ENCODE measurements at places on chromosomes 12 and 14.

- DNase-seq = no peak
These were observed 1.5 kb downstream of the BMAL2 start for GRCh38 chr12:27334042-27334720.

GRCh38 chr12:120247183-120247582 lies 18.3 kb downstream of the PXN start:
- no peak for DNase-seq

DNA sequence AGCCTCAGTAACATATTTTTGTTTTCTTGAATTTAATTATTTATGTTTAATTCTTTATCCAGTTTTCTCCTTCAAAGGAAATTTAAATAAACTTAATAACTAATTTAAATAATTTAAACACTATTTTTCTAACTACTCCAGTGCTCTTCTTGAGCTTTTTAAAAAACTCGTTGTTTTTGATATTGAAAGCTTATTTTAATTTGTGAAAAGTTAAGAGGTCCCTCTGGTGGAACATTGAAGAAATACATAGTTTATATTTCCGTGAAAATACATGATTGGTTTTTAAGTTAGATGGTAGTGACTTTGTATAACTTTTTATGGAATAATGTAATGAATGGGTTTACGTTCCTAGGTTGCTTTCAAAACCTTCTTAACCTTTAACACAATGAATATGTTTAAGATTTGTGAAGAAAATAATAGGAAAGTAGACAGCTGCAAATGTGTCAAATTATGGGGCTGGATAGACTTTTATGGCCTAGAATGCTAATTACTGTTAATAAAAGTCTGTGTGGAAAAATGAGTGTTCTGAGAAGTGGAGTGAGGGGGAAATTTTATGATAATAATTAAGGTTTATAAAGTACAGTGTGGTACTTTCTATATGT lies 45.9 kb upstream of the MSRB3 start:
- no peak for DNase-seq

GRCh38 chr14:76267322-76268046 lies 108.5 kb upstream of the ESRRB start:
- DNase-seq = peak; percentile 14
